ENCODE measurements at places on chromosomes 7 and 10.

- DNase-seq: no peak
These were observed 47.8 kb downstream of the SHH start for GRCh38 chr7:155764438-155764793.

- peak; percentile 82 for DNase-seq
These were observed 27.7 kb downstream of the PHYH start for GRCh38 chr10:13272164-13272571.

- DNase-seq: peak; percentile 23
These were observed at the start of gene NEURL1 for GRCh38 chr10:103493362-103493915. TSS of gene NEURL1 (plus strand) at chr10:103493705. CDS start at chr10:103494388, 683 bp downstream.

GRCh38 chr7:33986951-33987947 is 81.9 kb downstream of the BMPER start:
- DNase-seq: no peak

GRCh38 chr10:132685921-132686680 is 99.8 kb downstream of the NKX6-2 start:
- no peak for DNase-seq

DNA sequence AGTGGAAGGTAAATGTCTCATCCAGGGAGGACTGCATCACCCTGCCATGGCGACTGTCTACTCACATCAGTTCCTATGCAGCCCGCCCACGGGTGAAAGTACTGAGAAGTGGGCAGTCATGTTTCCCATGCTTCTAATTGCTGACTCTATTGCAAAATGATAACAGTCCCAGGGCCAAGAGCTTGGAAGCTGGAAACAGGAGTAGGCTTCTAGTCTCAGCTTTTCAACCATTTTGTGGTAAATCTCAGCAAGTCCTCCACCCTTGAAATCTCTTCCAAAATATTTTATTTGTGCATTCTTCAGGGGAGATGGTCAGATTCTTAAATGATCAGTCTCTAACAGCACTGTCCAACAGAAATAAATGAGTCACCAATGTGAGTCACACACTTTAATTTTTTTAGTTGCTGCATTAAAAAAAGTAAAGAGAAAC is 48.1 kb upstream of the TARP start:
- no peak for DNase-seq

DNA sequence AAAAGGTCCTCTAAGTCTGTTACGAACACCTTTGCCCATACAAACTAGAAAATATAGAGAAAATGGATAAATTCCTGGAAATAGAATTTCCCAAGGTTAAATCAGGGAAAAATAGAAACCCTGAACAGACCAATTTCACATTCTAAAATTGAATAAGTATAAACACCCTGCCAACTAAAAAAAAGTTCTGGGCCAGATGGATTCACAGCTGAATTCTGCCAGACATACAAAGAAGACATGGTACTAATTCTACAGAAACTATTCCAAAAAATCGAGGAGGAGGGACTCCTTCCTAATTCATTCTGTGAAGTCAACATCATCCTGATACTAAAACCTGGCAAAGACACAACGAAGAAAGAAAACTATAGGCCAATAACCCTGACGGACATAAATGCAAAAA is 400.4 kb upstream of the SEMA3A start:
- DNase-seq: no peak

DNA sequence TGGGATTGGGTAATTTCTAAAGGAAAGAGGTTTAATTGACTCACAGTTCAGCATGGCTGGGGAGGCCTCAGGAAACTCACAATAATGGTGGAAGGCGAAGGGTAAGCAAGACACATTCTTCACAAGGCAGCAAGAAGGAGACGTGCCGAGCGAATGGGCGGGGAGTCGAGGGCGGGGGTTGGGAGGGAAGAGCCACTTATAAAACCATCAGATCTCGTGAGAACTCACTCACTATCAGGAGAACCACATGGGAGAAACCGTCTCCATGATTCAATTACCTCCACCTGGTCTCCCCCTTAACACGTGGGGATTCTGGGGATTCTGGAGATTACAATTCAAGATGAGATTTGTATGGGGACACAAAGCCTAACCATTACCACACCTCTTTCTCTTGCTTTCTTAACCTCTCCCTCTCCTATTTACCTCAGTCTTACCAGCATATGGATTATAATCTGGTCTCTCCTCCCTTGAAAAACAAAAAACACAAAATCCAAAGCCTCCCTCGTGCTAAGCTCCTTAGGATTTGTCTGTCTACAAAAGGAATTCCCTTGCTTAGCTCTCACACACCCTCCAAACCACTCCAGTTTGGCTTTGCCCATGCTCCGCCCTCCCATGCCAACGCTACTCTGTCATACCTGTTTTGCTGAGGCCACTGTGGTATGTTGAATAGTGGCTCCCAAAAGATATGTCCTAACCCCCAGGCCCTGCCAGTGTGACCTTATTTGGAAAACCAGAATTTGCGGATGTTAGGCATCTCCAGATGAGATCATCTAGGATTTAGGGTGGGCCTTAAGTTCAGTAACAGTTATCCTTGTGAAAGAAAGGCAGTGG is 19.6 kb upstream of the EFCAB10 start:
- no peak for DNase-seq

GRCh38 chr7:137871170-137871915 is 24.6 kb upstream of the DGKI start:
- DNase-seq: no peak

All from midbrain (tissue), 1 donor.